ENCODE measurements at places on chromosomes 7 and 10. TPM values are rescaled to one million over a fixed set of nuclear protein-coding genes. Genes with fewer than 3 reads are reported as not detected.

The HOXA6 gene
- total RNA-seq = 6.3 TPM

The SLC29A3 gene
- total RNA-seq = 8.8 TPM

The NEBL gene
- total RNA-seq = 4.3 TPM

The CNNM1 gene
- 0.30 TPM for total RNA-seq

The MKRN1 gene
- total RNA-seq = 69.2 TPM

The CALY gene
- total RNA-seq = not detected

The SEPTIN7 gene
- total RNA-seq = 270 TPM

The PSAP gene
- 995 TPM for total RNA-seq

The SPDYE2B gene
- total RNA-seq = not detected

The KLF14 gene
- 0.12 TPM for total RNA-seq

The PARD3 gene
- total RNA-seq = 27.7 TPM

The UPK3B gene
- total RNA-seq = 1.6 TPM

The CPA1 gene
- 3.6 TPM for total RNA-seq

The CLDN15 gene
- 14.8 TPM for total RNA-seq

The CTAGE6 gene
- 0.36 TPM for total RNA-seq

The CHRM2 gene
- total RNA-seq = not detected

The AKR1D1 gene
- total RNA-seq = not detected

The NUDT5 gene
- total RNA-seq = 39.7 TPM

The DIP2C gene
- total RNA-seq = 38.7 TPM

The ADGRA1 gene
- total RNA-seq = not detected

The WIPF3 gene
- total RNA-seq = 2.1 TPM

The UBN2 gene
- total RNA-seq = 30.6 TPM

The CAV2 gene
- total RNA-seq = 131 TPM

The CCSER2 gene
- total RNA-seq = 95.0 TPM

The FRMPD2 gene
- not detected for total RNA-seq

The CDK13 gene
- total RNA-seq = 52.7 TPM

The HYCC1 gene
- total RNA-seq = 61.1 TPM

The CPA2 gene
- total RNA-seq = 0.72 TPM

The GALNT17 gene
- 22.4 TPM for total RNA-seq

The HOXA13 gene
- not detected for total RNA-seq

The RELN gene
- 1.4 TPM for total RNA-seq

The IDI2 gene
- total RNA-seq = not detected

The LIPN gene
- total RNA-seq = not detected

The HABP2 gene
- not detected for total RNA-seq

The GPR15LG gene
- total RNA-seq = not detected

The RET gene
- 2.5 TPM for total RNA-seq

The NUDT1 gene
- 11.1 TPM for total RNA-seq

The NPY gene
- total RNA-seq = not detected

The CDK1 gene
- 2.1 TPM for total RNA-seq

The RTKN2 gene
- total RNA-seq = 0.21 TPM

The CCDC71L gene
- 31.6 TPM for total RNA-seq

The NKX2-3 gene
- not detected for total RNA-seq

The SOSTDC1 gene
- not detected for total RNA-seq

The CYP2C19 gene
- total RNA-seq = not detected

The MMP21 gene
- total RNA-seq = 0.33 TPM

The FAM171A1 gene
- 21.4 TPM for total RNA-seq

The PHKG1 gene
- total RNA-seq = 4.6 TPM

The LRMDA gene
- 17.9 TPM for total RNA-seq

The KCND2 gene
- 1.9 TPM for total RNA-seq

The CALHM3 gene
- not detected for total RNA-seq

Data from aorta (tissue), 5 donors.